Naive thymus-derived CD4-positive, alpha-beta T cell (primary cell): ENCODE measurements at places on chromosomes 6 and 20.

DNA sequence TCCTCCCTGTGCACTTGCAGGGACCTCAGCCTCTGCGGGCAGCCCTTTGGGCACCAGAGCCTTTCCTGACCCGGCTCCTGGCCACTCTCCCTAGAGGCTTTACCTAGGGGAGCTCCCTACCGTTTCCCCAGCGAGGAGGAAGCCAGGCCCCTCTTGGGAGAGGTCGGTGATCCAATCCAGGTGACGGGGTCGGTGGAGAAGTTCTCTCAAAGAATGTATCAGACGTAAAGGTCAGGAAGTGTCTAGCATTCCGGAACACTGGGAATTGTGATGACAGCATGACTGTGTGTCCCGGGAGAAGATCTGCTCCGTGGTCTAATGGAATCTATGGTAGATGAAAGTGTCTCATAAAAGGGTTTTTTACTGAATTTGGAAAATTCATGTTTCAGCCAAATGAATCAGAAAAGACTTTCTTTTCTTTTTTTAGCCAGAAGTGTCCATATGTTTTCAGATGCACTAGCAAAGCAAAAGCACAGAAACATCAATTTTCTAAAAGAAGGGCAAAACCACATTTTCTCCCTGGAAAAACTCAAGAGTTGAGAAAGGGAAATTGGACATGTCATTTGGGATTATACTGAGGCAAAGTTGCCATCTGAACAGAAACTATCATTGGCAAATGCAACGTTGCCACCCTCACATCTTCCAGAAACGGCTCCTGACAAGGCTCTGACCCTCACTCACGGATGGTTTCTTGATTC is 289.4 kb downstream of the THBS2 start:
- DNase-seq = no peak

GRCh38 chr20:61659246-61659993 is 406.3 kb downstream of the TAF4 start:
- DNase-seq = no peak

- DNase-seq = no peak
Observed at GRCh38 chr6:163356324-163356723, 58.2 kb upstream of the QKI start.

- no peak for DNase-seq
Observed at GRCh38 chr6:168333491-168333890, 13.9 kb upstream of the DACT2 start.

- DNase-seq = no peak
Observed at GRCh38 chr6:29593199-29593855, 8.4 kb downstream of the OR2H2 start.

- DNase-seq = no peak
Observed at GRCh38 chr6:101181006-101181405, 212.5 kb upstream of the GRIK2 start.

- no peak for DNase-seq
Observed at GRCh38 chr20:52992632-52993031, 20.5 kb downstream of the TSHZ2 start.

DNA sequence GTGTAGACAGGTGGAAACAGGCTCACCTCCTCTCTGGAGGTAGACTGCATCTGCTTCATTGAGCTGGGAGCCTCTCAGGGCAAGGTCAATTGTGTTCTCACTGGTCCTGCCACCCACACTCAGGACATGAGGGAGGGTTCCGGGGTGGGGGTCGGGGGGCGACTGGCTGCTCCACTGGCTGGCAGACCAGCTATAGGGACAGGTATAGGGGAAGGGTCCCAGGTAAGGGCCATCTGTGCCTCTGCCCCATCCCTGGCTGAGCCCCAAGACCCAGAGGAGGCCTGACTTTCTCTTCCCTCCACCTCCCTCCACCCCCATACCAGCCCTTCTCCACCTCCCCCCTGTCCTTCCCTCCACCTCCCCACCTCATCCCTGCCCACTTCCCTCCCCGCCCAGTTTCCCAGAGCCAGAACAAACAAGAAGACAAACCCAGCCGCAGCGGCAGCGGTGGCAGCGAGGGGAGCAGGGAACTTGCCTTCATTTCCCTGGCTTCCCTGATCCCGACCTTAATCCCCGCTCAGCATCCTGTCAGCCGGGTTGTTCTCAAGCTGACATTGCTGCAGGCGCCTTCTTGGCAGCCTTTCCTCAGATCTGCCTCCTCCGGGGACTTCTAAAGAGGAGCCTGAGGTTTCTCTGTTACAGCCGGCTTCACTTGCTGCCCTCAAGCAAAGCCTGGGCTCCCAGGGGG is 18.3 kb upstream of the FOXP4 start:
- DNase-seq = no peak

- no peak for DNase-seq
Observed at GRCh38 chr20:44407402-44408184, 52.1 kb downstream of the HNF4A start.

DNA sequence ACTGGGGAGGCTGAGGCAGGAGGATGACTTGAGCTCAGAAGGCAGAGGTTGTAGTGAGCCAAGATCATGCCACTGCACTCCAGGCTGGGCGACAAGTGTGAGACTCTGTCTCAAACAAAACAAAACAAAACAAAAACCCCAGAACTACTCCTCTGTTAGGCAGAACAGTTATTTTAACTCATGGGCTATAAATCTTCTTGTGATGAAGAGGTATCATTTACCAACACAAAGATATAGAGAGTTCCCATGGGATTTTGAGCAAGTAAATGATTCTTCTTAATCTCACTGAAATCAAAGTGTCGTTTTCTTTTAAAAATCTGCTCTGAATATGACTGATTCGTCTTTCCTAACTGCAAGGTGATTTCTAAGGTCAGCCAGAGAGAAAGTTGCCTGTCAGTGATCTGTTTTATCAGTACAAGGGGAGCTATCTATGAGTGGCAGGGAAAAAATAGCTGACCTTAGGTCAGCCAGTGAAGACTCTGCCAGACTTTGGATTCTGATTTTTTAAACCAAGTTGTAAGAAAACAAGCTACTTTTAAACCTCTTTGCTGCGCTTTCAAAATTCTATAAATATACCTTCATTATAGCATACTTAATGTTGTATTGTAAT is 3.8 kb upstream of the DSP start:
- DNase-seq = no peak
